Activated naive CD8-positive, alpha-beta T cell treated with anti-CD3 and anti-CD28 coated beads, Interleukin-2, amount 10 ng/mL, durations not matched to agents 7 days and 5 days (primary cell): ENCODE measurements at places on chromosomes 13 and 19. TPM values are rescaled to one million over a fixed set of nuclear protein-coding genes. Genes with fewer than 3 reads are reported as not detected.

GRCh38 chr19:38210458-38210987, 13.5 kb downstream of the DPF1 start:
- DNase-seq, result no peak

- DNase-seq, result no peak
These were observed 604 bp downstream of the ERFL start for GRCh38 chr19:41927497-41928192.

DNA sequence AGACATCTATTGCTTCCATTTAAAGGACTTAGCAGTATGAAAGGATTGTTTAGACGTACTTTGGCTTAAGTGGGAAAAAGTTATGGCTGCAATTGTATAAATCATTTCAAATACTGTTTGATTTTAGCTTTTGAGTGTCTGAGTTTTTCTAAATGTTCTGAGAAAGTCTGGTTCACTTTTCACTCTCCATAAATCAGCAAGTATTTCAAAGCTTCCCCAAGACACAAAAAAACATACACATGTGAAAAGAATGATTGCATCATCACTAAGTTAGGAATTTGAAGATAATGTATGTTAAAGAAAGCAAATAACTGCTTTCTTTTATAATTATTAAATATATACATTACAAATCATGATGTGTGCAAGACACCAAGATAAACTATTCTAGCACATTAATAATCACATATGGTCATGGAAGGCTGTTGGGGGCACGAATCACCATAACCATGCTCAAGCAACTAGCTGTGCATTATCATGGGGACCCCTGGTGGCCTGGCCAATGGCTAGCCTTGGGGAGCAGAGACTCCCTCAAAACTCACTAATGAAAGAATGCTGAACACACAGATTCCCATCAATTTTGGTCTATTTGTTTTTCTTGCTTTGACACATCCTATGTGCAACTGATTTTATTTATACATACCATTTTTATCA, 111.1 kb downstream of the MIPEP start:
- DNase-seq, result no peak

GRCh38 chr13:22562116-22562515, 618.7 kb upstream of the SGCG start:
- no peak for DNase-seq

Gene IZUMO2
- not detected for total RNA-seq

Gene CYP4F12
- total RNA-seq, result 2.4 TPM

Gene CNN2
- 340 TPM for total RNA-seq

Gene IL11
- 0.53 TPM for total RNA-seq
